ENCODE measurements at places on chromosomes 6 and 20.
A peak's percentile ranks its signal among the peaks of the same experiment; 100 is the strongest.

DNA sequence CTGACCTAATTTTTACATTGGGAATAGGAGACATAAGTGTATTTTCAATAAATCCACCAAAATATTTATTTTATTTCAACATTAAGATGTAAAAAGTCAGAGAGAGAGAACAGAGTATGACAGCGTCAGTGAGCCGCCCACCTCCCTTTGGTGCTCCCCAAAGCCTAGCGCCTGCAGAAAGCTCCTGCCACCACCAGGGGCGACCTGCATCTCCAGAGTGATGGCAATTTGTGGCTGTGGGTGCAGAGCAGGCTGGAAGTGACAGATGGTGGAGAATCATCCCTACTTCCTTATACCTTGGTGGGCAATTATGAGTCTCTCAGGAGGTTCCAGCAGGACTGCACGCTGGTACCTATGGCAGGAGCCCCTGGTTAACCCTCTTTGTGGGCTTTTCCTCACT is 87.3 kb downstream of the PTPRT start:
- DNase-seq = no peak

DNA sequence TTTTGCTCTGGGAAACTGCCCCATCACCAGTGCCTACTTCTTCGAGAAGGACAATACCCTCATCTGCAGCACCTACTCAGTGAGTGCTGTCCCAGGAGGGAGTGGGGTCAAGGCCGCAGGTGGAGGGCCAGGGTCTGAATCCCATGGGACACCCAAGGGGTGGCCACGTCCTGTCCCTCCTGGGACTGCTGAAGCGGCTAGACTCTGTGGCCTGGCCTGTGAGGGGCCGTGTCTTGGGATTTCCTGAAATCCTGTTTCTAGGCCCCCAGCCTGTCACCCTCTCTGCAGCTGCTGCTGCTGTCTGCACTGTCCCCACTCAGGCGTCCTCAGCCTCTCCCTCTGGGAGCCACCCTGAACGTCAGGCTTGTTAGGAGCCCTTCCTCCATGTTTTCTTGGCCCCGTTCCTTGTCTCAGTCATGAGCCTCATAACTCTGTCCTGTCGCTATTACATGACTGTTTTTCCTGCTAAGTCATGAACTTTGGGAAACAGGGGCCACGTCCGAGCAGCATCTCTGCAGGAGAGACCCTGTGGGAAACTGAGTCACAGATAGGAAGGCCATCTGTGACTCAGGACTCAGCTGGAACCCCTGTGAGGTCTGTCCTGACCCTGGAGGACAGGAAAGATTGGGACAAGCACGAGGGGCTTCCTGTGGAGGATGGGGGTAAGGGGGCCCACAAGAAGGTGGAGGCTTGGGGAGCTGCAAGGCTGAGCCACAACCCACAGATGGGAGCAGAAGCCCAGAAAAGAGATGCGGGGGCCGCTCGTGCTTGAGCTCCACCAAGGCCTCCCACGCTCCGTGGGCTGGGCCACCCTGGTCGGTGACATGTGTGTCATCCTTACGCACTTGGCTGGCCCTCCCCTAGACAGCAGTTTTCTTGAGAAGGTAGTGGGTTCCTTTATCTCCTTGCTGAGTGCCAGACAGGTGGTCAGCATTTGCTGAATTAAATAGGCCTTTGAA is 49.9 kb downstream of the EFCAB8 start:
- DNase-seq = no peak

- DNase-seq = no peak
These were observed 84.7 kb upstream of the GJE1 start for GRCh38 chr6:142047934-142048592.

- peak; percentile 13 for DNase-seq
These were observed 58.4 kb downstream of the TMEM170B start for GRCh38 chr6:11595903-11596302.

GRCh38 chr6:143755301-143755744 is 77.6 kb downstream of the PHACTR2 start:
- no peak for DNase-seq

GRCh38 chr6:27081931-27082330 is 165.6 kb upstream of the PRSS16 start:
- DNase-seq = peak; percentile 83

GRCh38 chr20:54625497-54625896 is 150.1 kb downstream of the DOK5 start:
- peak; percentile 6 for DNase-seq

GRCh38 chr6:98836025-98836961 is 1.9 kb downstream of the POU3F2 start:
- DNase-seq = peak; percentile 76

DNA sequence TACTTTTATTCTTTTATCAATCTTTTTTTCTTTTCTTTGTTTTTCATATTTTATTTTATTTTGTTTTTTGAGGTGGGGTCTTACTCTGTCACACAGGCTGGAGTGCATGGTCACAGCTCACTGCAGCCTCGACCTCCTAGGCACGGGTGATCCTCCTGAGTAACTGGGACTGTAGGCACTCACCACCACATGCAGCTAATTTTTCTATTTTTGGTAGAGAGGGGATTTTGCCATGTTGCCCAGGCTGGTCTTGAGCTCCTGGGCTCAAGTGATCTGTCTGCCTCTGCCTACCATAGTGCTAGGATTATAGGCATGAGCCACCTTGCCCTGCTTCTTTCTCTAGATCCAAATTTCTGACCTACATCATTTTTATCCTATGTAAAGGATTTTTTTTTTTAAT is 153.2 kb downstream of the CDKAL1 start:
- DNase-seq = peak; percentile 75

- no peak for DNase-seq
These were observed 304.9 kb upstream of the PRDM1 start for GRCh38 chr6:105781248-105781647.

- no peak for DNase-seq
These were observed 89.4 kb downstream of the JAG1 start for GRCh38 chr20:10584371-10584770.

- DNase-seq = no peak
These were observed 150.0 kb upstream of the CST7 start for GRCh38 chr20:24798930-24799705.

GRCh38 chr6:41768545-41769308 is 11.0 kb downstream of the FRS3 start:
- peak; percentile 39 for DNase-seq

DNA sequence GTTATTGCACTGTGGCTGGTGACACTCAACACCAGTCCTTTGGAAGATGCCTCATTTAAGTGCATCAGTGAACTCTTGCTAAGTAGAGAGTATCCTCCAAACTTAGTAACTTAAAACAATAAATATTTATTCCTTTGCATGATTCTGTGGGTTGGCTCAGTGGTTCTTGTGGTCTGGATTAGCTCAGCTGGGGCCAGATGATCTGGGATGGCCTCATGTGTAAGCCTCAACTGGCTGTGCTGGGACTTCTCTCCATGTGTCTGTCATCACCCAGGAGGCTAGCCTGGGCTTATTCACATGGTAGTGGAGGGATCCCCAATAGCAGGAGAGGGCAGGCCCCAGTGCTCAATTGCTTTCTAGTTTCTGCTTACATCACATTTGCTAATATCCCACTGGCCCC is 8.3 kb downstream of the LRRN4 start:
- DNase-seq = no peak

DNA sequence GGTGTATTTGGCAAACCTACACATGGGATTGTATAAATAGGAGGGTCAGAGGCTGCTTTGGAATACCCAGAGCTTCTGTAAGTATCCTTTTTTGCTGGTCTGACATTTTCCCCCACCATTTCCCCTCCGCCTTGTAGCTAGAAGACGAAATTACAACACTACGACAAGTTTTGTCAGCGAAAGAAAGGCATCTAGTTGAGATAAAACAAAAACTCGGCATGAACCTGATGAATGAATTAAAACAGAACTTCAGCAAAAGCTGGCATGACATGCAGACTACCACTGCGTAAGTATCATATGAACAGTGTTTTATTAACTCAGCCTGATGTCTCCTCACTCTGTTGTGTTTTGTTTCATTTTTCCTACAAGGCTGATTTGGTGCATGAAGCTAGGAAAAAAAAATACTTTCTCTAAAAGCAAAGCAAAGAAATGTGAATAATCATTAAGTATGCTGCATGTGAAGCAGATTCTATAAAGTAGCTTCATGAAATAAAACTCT is 72.7 kb downstream of the HDDC2 start:
- DNase-seq = no peak

GRCh38 chr6:15881150-15881549 is 218.3 kb upstream of the DTNBP1 start:
- DNase-seq = no peak

GRCh38 chr20:6831461-6831860 is 64.0 kb downstream of the BMP2 start:
- no peak for DNase-seq

DNA sequence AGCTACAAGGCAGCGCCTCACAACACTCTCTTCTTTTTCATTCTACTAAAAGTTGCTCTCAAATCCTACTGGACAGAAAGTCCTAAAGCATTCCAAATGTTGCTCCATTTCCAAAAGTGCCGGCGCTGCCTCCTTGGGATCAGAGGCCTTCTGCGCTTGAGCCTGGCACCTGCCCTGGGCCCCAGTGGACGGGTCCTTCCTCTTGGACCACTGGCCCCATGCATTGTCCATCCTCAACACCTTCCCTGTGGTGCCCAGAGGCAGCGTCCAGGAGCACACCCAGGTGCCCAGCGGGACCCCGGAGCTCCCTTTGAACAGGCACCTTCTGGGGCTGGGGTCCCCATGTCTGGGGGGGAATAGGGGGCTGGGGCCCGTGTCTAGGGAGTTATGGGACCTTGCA is 205.2 kb downstream of the ERMARD start:
- DNase-seq = no peak

- peak; percentile 31 for DNase-seq
These were observed 462.5 kb upstream of the AGPAT4 start for GRCh38 chr6:161736326-161736725.

GRCh38 chr6:105620878-105621277 is 218.0 kb upstream of the PREP start:
- DNase-seq = no peak

- no peak for DNase-seq
These were observed 64.0 kb upstream of the TXNDC5 start for GRCh38 chr6:7974565-7974937.

DNA sequence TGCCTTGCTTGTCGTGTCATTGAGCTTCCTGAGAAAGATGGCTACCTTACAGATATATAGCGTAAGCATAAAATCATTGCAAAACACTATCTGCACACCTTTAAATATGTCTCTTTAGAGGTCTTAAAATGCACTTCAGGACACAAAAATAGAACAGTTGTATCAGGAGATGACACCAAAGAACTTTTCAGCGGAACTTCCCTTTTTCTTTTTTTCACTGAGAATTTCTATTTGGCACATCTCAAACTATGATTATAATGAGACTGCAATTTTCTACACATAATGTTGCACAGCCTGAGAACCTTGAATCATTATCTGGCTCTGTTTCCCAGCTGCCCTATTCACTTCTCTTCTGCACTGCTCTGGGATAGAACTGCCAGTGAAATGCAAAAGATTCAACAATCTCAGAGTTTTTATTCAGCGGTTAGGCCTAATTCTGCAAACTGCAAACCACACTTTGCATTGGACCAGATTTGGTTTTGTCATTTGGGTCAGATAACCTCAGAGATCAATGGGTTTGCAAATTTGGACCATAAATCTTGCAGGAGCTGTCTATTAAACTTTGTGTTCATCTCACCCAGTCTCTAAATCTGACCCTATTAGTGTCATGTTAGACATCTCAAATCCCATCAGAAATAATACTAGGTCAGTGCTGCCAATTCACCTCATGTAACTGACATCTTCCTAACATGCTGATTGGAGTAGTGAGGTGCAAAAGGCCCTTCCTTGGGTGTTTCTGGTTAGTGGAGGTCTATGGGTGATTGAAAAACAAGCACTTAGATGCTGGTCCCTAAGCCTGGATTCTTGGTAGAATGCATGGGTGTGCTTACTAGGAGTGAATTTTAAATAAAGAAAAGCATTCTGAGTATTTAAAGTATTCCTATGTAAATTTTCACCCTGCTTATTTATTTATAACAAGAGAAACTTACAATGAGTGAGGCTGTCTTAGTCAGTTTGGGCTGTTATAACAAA is 382.7 kb downstream of the UTRN start:
- DNase-seq = no peak

GRCh38 chr20:63520504-63520933 is at the start of gene PPDPF:
Gene PPDPF, plus strand, starts transcription at chr20:63520765. Its CDS starts 544 bp downstream, at chr20:63521309.
- DNase-seq = peak; percentile 84

- DNase-seq = peak; percentile 3
These were observed 24.5 kb upstream of the HLA-A start for GRCh38 chr6:29917857-29918256.

DNA sequence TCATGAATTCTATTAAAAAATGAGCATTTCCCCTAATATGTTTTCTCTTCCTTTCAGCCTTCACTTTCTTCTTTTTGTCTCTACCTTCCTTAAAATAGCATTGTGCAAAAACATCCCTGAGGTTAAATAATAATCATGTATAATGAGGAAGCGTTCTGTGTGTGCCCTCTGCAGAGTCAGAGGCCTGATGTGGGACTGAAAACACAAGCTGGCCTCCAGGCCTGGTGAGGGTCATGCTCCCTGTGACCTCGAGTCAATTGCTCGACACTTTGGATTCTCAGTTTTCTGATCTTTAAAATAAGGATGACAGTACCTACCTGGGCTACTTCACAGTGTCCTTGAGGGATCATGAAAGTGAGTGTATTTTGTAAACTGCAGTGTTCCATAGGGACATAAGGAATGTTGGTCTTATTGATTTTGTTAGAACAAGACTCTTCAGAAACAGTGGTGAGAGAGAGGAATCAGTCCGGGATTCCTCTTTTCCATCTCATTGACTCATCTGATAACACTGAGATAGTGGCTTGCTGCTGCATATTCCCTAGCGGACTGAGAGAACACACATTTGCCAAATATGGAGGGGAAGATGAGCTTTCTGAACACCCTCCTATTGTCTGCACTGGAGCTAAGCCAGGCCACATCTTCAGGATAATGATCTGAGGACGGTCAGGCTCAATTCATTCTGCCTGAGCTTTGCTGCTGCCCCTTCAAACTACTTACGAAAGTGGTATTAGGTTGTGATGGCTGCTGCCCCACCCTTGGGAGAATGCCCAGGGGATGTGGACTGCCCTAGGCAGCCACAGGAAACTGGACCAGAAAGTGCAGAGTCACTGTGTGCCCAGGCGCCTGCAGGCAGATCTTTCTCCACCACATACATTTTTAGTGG is 39.6 kb upstream of the PDE7B start:
- no peak for DNase-seq
